ENCODE measurements at places on chromosomes 12 and 14. TPM values are rescaled to one million over a fixed set of nuclear protein-coding genes. Genes with fewer than 3 reads are reported as not detected.

The ANKRD33 gene
- total RNA-seq, result 0.03 TPM

The SERPINA3 gene
- 9.7 TPM for total RNA-seq

The B3GNT4 gene
- 0.59 TPM for total RNA-seq

The CCDC177 gene
- total RNA-seq, result not detected

The TMEM132C gene
- total RNA-seq, result not detected

The JAG2 gene
- 4.0 TPM for total RNA-seq

The PPP1R1A gene
- total RNA-seq, result not detected

The DPF3 gene
- total RNA-seq, result 9.3 TPM

The SERPINA4 gene
- not detected for total RNA-seq

The KRT72 gene
- total RNA-seq, result not detected

The CEBPE gene
- not detected for total RNA-seq

The PTPRB gene
- 8.6 TPM for total RNA-seq

The CCDC184 gene
- 2.2 TPM for total RNA-seq

The KCNC2 gene
- total RNA-seq, result not detected

The YEATS4 gene
- total RNA-seq, result 9.8 TPM

The CARMIL3 gene
- total RNA-seq, result 0.17 TPM

The GLI1 gene
- 0.76 TPM for total RNA-seq

The ADGRD1 gene
- 3.1 TPM for total RNA-seq

The ANKLE2 gene
- 52.3 TPM for total RNA-seq

The OR4Q3 gene
- not detected for total RNA-seq

The C12orf56 gene
- 0.40 TPM for total RNA-seq

The CD4 gene
- total RNA-seq, result 0.26 TPM

The NFATC4 gene
- total RNA-seq, result 76.4 TPM

The SIX6 gene
- total RNA-seq, result not detected

The IKZF4 gene
- total RNA-seq, result 2.4 TPM

The ABHD4 gene
- 37.9 TPM for total RNA-seq

The TAS2R31 gene
- total RNA-seq, result 3.7 TPM

The MYF6 gene
- not detected for total RNA-seq

The CAPZA3 gene
- not detected for total RNA-seq

The CCDC197 gene
- not detected for total RNA-seq

The SYNE3 gene
- 10.2 TPM for total RNA-seq

The OTX2 gene
- total RNA-seq, result not detected

The LGR5 gene
- total RNA-seq, result 2.2 TPM

The PLEKHH1 gene
- 0.20 TPM for total RNA-seq

The GALNT6 gene
- 11.6 TPM for total RNA-seq

The OTOGL gene
- total RNA-seq, result 0.07 TPM

The FSCB gene
- not detected for total RNA-seq

The CCDC196 gene
- total RNA-seq, result not detected

The RNF212B gene
- total RNA-seq, result not detected

The AMIGO2 gene
- total RNA-seq, result 10.8 TPM

The NAV3 gene
- total RNA-seq, result 94.9 TPM

The KRT83 gene
- not detected for total RNA-seq

The DLK1 gene
- not detected for total RNA-seq

The PTGDR gene
- total RNA-seq, result 2.6 TPM

The SERPINA12 gene
- not detected for total RNA-seq

The ZNF705A gene
- not detected for total RNA-seq

The ASCL1 gene
- total RNA-seq, result not detected
